ENCODE measurements at places on chromosomes 5 and 9.

GRCh38 chr5:109905906-109906305 is 216.2 kb downstream of the MAN2A1 start:
- DNase-seq: peak; percentile 25

DNA sequence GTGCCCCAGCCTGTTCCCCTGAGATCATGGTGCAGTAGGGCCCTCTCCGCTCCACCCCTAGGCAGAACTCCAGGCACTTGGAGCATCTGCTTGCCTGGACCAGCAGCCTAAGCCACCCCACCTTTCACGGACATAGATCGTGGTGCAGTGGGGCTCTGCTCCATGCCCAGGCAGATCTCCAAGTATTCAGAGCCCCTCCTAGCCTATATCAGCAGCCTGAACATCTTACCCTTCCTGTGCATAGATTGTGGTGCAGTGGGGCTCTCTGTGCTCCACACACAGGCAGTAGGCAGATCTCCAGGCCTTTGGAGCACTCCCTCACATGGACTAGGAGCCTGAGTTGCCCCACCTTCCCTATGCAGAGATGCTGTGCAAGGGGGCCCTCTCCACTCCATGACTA is 103.0 kb downstream of the GLIS3 start:
- DNase-seq: no peak

DNA sequence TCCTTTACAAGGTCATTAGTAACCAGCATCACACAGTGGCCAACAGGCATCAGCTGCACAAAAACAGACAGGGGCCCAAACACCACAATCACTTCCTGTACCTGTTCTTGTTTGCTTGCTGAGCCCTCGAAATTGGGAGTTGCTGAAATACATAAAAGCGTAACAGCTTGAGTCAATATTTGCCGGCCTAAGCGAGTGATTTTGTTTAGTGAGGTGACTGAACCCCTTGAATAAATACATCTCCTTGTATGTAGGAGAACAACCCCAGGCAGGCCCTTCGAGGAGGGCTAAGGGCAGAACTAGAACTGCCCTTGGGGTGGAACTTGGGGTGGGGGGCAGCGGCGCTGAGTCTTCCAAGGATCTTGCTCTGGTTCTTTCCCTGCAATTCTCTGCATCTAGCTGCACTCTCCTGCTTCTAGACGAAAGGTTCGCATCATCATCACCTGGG is 502.5 kb downstream of the RASEF start:
- no peak for DNase-seq

- no peak for DNase-seq
These were observed 144.1 kb upstream of the ST8SIA4 start for GRCh38 chr5:101047181-101047580.

GRCh38 chr9:94826644-94827410 is 100.3 kb downstream of the AOPEP start:
- no peak for DNase-seq

DNA sequence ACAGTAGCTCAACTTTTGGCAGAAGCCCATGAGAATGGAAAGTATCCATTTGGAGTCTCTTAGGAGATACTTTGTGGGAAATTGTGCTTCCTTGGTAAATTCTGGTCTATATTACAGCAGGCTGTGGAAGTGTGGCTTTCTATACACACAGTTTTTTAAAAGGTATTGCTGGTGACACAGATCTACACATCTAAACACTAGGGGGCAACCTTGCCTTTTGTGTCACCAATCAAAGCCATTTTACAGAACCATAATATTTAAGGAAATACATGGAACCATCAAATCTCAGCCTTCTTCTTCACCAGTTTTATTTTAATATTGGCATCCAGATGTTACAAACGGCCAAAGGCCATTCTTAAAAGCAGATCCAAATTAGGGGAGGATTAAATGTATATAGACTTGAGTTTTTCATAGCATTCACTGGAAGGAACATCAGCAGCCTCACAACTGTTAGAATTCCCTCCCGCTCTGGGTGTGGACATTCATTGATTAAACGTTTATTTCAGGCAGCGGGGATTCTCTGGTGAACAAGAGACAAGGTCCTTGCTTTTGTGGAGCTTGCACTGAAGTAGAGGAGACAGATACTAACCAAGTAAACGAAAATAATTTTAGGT is 132.4 kb upstream of the EPB41L4A start:
- peak; percentile 90 for DNase-seq

DNA sequence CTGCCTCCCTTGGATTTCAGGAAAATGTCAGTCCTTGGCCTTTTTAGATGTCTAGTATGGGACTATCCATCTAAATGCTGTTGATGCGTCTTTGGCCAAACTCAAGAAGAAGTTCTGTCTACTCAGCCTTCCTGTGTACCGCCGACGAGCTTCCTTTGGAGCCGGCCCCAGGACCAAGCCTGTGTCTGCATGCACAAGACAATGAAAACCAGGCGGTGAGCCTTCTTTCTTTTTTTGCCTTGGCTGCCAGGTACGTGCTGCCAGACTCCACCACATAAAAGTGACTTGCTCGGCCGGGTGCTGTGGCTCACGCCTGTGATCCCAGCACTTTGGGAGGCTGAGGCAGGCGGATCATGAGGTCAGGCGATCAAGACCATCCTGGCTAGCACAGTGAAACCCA is 6.0 kb upstream of the NEURL1B start:
- no peak for DNase-seq

GRCh38 chr5:126414874-126415502 is 8.2 kb upstream of the GRAMD2B start:
- DNase-seq: peak; percentile 90

GRCh38 chr5:33588654-33589372 is 148.0 kb downstream of the TARS1 start:
- DNase-seq: no peak

GRCh38 chr9:18473652-18474279 is at the start of gene ADAMTSL1:
TSS of gene ADAMTSL1 (plus strand) at chr9:18474153. CDS start at chr9:18474233, 80 bp downstream.
- DNase-seq: peak; percentile 45
